ENCODE measurements at places on chromosomes 2 and 18.
A peak's percentile ranks its signal among the peaks of the same experiment; 100 is the strongest.

GRCh38 chr2:136492901-136493300 lies 272.4 kb upstream of the THSD7B start:
- DNase-seq: no peak

DNA sequence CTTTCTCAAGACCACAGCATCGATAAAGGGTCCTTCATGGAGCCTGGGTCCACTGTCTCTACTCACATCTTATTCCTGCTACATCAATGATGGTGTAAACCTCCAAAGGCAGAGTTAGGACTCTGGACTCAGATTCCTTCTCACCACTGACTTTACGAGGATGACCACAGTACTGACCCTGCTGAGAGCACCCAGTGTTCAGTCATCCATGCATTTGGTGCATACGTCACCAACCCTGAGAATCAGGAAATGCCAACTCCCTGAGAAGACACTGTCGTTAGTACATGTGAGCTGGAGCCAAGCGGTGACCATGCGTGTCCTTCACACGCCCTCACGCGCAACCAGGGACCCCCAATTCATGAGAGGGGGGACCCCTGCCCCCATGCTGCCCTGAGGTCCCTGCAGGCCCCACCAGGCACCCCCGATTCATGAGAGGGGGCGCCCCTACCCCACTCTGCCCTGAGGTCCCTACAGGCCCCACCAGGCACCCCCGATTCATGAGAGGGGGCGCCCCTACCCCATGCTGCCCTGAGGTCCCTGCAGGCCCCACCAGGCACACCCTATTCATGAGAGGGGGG lies 178.4 kb upstream of the TPO start:
- DNase-seq: no peak

DNA sequence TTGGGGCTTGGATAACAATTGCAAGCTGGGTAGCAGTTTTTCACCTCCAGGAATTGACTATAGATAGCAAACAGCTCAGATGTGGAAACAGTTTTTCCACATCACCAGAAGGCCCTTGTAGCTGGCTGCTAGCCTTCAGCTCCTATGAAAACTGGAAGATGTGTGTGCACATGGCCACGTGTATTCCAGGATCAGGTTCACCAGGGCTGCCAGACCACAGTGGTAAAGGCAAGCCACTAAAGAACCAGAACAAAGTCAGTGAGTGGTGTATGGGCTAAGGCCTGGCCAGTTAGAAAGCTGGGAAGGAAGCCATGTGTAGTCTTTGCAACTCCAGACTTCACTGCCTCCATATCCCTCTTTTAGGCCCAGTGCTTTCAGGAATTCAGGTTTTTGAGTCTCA lies 12.9 kb downstream of the LRRTM1 start:
- no peak for DNase-seq

DNA sequence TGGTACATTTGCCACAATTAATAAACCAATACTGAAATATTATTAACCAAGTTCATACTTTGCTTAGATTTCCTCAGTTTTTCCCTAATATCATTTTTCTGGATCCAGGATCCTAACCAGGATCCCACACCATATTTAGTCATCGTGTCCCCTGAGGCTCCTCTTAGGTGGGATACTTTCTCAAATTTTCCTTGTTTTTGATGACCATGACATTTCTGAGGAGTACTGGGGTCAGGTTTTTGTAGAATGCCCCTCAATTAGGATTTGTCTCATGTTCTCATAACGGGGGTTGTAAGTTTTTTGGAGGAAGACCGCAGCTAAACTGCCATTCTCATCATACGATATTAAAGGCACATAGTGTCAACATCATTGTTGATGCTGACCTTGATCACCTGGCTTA lies 15.5 kb upstream of the ERCC3 start:
- no peak for DNase-seq

- DNase-seq: no peak
Measured at GRCh38 chr18:58481321-58482180, 147.3 kb downstream of the ALPK2 start.

- no peak for DNase-seq
Measured at GRCh38 chr2:105328281-105329196, 996 bp downstream of the TGFBRAP1 start.

GRCh38 chr18:46247942-46248341 lies 143.8 kb downstream of the HAUS1 start:
- no peak for DNase-seq

- DNase-seq: no peak
Measured at GRCh38 chr2:149160701-149161217, 122.3 kb downstream of the LYPD6B start.

- DNase-seq: peak; percentile 21
Measured at GRCh38 chr18:14769381-14769780, 21.4 kb downstream of the ANKRD30B start.

GRCh38 chr2:113240150-113240914 lies 38.4 kb downstream of the PAX8 start:
- DNase-seq: peak; percentile 53

GRCh38 chr18:35437836-35438235 lies 59.9 kb downstream of the INO80C start:
- DNase-seq: no peak

DNA sequence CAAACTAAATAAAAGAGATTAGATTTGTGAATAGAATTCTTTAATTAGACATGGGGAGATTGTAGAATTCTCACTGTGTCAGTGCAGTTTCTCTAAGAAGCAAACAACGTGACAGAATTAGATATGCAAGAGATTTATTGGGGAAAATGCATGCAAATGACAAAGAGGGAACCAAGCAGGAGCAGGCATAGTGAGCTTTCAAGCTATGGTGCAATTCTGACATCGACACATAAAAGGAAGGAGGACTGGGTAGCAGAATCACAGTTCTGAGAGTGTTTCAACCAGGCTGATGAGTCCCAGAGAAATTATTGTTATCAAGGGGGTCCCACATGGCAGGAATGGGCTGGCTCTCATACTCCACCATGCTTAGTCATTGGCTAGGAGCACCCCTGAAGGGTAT lies 338.4 kb downstream of the FIGN start:
- no peak for DNase-seq

DNA sequence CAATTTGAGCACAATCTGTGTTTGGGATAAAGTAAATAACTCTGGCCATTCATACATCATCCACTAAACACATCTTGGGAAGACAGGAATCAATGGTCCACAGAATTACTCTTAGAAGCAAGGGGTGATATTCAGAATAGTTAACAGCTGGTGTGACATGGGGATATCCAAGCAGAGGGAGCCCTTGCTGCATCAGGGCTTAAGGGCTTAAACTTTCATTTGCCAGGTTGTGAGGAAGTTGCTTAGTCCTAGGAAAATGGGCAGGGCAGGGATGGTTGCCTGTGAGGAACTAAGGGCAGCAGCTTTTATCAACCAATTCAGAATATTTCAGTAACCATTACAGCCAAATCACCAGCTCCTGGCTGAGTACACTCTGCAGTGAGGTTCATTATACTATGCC lies 2.0 kb upstream of the ITGA6 start:
- peak; percentile 65 for DNase-seq

DNA sequence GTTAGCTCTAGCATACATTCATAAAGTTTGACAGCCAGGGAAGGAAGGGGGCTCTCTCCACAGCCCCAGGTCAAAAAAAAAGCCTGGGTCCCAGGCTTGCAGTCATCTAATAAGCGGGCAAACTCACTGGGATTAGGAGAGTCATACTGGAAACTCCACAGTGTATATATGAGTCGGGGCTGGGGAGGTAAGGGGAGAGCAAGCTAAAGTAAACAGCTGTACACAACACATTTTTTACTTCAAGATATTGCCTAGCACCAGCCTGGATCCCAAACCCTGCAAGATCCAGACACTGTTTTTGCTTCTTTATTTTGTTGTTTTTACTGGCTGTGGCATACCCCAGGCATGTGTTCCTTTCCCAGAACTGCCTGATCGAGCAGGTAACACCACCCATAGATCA lies 291.3 kb upstream of the TANK start:
- no peak for DNase-seq

DNA sequence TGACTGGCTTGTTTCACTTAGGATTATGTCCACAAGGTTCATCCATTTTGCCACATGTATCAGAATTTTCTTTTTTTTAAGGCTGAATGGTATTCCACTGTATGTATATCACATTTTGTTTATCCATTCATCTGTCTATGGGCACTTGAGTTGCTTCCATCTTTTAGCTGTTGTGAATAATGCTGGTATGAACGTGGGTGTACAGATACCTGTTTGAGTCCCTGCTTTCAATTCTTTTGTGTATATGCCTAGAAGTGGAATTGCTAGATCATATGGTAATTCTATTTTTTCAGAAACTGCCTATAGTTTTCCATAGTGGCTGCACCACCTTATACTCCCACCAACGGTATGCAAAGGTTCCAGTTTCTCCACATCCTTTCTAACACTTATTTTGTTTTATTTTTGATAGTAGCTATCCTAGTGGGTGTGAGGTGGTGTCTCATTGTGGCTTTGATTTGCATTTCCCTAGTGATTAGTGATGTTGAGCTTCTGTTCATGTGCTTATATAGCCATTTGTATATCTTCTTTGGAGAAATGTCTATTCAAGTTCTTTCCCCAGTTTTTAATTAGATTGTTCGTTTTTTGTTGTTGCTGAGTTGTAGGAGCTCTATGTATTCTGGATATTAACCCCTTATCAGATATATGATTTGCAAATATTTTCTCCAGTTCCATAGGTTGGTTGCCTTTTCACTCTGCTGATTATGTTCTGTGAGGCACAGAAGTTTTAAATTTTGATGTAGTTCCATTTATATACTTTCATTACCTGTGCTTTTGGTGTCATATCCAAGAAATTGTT lies 40.7 kb downstream of the TTC39C start:
- no peak for DNase-seq

GRCh38 chr2:218286570-218287459 lies 5.5 kb downstream of the TMBIM1 start:
- no peak for DNase-seq

- DNase-seq: no peak
Measured at GRCh38 chr18:78639006-78639950, 340.3 kb upstream of the SALL3 start.

GRCh38 chr2:57990118-57990725 lies 56.4 kb upstream of the VRK2 start:
- DNase-seq: no peak

GRCh38 chr2:216688731-216689340 lies 6.5 kb downstream of the IGFBP5 start:
- no peak for DNase-seq

DNA sequence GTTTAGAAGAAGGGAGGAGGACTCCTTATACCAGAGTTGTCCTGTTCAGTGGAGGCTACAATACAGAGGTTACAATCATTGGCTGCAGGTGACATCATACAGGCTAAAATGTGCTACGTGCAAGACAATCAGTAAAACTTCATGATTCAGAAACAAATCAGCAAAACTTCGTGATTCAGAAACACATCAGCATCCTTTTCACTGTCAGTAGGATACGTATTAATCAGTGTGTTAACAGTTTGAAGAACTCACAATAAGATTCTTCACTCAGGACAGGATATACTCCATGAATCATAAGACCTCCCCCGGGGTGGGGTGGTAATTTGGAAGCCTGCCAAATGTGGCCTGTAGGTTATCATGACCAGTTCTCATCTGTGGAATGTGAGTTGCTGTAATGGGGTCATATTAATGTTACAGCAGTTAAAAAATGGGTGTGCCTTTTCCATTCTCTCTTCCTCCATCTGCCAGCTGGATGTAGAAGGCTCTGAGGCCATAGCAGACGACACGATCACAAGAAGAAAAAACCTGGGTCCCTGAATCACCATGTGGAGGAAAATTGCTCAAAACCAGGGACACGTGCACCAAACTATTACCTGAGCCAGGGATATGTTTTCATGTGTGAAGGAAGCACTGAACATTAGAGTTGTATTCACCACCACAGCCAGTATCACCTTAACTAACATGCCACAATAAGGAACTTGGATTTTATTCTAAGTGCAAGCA lies 134.8 kb upstream of the CREB1 start:
- DNase-seq: no peak

DNA sequence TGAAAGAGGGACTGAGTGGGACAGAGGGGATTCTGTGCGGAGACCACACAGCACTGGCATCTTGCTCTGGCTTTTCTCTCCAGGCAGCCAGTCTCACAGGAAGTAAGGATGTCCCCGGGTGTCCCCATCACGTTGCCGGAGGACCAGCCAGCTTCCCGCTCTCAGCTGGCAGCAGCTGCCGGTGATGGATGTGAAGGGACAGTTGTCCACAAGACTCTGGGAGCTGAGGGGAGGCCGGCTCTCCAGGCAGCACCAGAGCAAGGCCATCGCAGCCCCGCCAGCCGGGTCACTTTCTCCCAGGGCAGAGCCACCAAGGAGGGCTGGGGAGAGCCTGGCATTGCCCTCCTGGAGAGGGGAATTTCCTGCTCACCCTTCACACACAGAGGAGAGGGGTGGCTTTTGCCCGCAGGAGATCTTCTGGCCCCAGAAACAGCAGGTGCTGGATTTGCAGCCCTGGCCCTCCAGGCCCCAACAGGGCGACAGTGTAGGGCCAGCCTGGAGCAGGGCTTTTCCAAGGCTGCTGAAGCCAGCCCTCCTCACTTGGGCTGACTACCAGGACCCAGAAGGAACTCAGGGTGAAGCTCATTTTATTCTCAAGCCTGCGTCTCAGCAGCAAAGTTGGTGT lies 24.0 kb upstream of the B3GNT7 start:
- DNase-seq: no peak

GRCh38 chr2:191321861-191322662 lies 76.9 kb downstream of the MYO1B start:
- DNase-seq: peak; percentile 84

DNA sequence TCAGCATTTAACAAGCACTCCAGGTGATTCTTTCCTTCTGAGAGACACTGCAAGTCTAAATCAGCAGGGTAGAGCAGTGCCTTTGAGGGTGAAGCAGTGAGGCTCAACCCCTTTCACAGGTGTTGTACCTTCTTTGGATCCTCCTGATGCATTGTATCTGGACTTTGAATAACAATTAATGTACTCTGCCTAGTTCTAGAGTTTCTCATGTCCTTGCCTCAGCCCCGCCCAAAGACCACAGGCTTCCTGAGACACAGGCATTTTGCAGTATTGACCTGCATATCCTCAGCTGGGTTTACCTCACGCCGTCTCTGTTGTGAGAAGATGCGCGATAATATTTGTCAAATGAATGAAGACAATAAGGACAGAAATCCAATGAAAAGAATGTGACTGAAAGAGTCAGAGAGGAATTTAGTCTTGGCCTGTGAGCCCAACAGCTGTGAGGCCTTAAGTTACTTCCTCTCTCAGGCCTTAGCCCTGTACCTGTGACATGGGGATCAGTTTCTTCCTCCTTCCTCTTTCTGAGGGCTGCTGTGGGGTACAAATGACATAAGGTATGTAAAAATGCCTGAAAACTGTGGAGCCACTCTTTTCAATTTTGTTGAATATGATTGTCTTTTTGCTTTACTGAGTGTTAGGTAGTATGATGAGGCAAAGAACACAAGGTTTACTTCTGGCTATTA lies 43.7 kb downstream of the WIPF1 start:
- no peak for DNase-seq

DNA sequence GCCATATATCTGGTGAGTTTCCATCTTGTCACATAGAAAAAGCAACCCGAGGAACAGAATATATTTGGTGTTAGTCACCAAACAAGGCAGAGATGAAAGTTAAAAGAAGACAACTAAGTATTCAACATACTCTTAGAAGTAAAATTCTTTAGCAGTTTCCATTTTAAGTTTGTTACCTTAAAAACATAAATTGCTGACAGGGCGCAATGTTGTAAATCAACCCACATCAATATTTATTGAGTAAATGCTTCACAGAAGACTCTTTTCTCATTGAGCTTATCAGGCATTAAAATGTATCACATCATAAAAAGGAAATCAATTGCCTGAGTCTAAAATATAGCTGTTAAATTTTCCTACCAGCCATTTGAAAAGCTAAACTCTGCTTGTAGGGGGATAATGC lies 603.0 kb downstream of the FBXO15 start:
- DNase-seq: no peak

All from NCI-H524 treated with DMSO at 0.1 percent for 48 hours (cell line).